Dermis blood vessel endothelial cell (primary cell): ENCODE measurements at places on chromosomes 16 and 17. TPM values are rescaled to one million over a fixed set of nuclear protein-coding genes. Genes with fewer than 3 reads are reported as not detected.

Gene ZNF205
- total RNA-seq = 26.2 and 30.2 TPM in 2 replicates

Gene NPIPB9
- total RNA-seq = 1.9 and 4.9 TPM in 2 replicates

Gene CDRT15L2
- not detected in 2 replicates for total RNA-seq

Gene CAPNS2
- 0.70 and 1.7 TPM in 2 replicates for total RNA-seq

Gene TRIM72
- not detected in 2 replicates for total RNA-seq

Gene SYCE1L
- 3.0 and 3.4 TPM in 2 replicates for total RNA-seq

Gene GFAP
- total RNA-seq = 0.51 TPM in 1 of 2 replicates, not detected in the other

Gene GPT2
- total RNA-seq = 8.2 and 10.4 TPM in 2 replicates

Gene SMTNL2
- total RNA-seq = under 0.01 TPM in 1 of 2 replicates, not detected in the other

Gene IL17C
- not detected in 2 replicates for total RNA-seq

Gene NHLRC4
- 1.9 and 2.7 TPM in 2 replicates for total RNA-seq
